ENCODE measurements at places on chromosomes 11 and 22.

- no peak for DNase-seq
Measured at GRCh38 chr11:102158164-102158735, 48.0 kb downstream of the YAP1 start.

- DNase-seq, result no peak
Measured at GRCh38 chr11:70694371-70694770, 296.0 kb downstream of the CTTN start.

GRCh38 chr22:17140022-17140421 is 18.9 kb upstream of the TMEM121B start:
- DNase-seq, result no peak

- no peak for DNase-seq
Measured at GRCh38 chr11:130642994-130643393, 194.5 kb downstream of the ADAMTS15 start.

DNA sequence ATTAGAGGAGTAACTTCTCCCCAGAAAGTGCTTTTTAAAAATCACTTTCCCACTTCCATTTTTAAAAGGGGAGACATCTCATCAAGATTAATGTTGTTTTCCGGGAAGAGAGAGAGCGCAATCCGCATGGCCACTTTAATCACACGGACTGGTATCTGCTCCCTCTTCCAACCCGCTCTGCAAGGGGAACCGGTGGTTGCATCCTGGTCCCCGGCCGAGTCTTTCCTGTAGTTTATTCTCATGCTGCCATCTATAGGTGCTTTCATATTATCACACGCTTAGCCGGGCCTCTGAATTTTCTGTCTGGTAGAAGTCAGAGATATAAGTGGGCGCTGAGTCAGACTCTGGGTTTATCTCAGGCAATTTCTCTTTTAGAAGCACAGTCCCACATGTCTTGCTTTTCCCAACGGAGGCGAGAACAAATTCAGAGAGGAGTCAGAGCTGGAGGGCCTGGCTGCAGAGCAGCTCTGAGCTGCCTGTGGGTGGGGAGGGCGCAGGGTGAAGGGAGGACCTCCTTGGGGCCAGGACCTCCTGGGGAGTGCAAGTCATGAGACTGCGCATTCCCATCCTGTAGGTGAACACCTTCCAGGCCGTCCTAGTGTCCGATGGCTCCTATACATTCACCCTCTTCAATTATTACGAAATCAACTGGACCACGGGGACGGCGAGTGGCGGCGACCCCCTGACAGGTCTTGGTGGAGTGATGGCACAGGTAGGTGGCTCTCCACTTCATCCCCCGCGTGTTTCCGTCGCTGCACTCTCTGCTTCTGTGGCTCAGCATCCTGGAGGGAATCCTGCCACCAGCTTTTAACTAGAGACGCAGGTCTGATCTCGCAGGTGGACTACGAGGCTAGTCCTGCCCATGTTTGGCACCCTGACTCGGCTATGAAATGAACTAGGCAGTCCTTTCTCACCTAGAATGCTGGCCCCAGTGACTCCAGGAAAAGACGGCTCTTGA is 11.7 kb downstream of the TECTA start:
- DNase-seq, result peak; percentile 32

GRCh38 chr11:12642040-12642439 is 32.2 kb upstream of the TEAD1 start:
- DNase-seq, result no peak

- DNase-seq, result no peak
Measured at GRCh38 chr11:131195661-131196517, 174.5 kb upstream of the NTM start.

DNA sequence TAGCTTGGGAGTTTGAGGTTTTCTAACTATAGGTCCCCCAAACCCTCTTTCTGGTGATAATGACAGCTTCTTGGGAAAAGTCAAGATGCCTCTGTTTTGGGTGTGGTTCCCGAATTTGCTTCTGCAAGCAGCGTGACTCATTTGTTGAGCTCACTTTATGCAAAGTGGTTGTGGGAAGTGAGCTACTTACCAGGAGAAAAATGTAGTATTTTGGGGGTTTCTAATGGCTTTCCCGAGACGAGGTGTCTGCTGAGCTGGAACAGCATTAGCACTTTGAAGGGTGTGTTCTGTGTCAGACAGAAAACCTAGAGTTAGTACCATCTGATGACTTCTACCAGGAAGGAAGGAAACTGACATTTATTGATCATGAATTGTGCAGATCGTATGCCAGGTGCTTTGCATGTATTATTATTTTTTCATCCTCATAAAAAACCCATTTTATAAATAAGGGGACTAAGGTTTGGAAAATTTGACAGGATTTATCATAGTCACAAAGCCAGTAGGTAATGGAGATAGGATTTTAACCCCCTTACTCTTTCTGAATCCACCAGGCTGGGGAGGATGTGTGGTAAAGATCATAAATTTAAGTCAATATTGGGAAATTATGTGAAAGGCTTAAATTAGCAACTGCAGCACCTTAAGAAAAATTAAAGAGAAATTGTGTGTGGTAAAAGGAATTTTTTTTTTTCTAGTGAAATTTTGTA is 108.8 kb upstream of the CD44 start:
- no peak for DNase-seq

DNA sequence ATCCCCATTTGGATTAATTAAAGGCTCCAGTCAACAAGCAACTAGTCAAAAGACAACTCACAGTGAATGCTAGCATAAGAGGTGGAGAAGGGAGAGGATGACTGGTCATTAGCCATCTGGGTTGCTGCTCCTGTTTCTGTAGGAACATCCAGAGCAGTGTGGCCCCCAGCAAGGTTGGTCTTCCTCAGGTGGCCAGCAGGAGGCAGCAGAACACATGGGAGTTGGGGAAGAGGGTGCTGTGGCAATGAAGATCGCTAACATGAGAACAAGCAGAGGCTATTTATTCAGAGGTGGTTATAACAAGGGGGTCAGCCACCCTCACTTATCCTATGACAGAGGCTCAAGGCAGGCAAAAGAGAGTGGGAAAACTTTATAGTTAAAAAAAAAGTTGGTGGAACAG is 21.3 kb downstream of the IZUMO1R start:
- peak; percentile 5 for DNase-seq

GRCh38 chr11:78586452-78587046 is 11.9 kb upstream of the NARS2 start:
- DNase-seq, result peak; percentile 31

DNA sequence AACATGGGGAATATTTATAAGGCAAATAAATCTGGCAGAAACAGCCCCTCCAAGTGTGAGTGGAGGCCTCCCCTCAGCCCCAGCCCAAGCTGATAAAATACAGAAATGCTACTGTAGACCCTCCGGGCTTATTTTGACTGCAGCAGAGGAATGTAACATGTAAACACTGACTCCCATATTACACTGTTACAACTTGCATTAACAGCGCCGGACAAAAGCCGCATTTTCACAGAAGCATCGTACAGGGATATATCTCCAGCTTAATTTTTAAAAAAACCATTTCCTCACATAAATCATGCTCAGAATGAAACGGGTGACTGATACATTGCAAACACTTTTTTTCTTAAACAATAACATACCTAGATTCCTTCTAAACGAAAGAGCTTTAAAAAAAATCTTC is 36.6 kb upstream of the COMT start:
- no peak for DNase-seq

DNA sequence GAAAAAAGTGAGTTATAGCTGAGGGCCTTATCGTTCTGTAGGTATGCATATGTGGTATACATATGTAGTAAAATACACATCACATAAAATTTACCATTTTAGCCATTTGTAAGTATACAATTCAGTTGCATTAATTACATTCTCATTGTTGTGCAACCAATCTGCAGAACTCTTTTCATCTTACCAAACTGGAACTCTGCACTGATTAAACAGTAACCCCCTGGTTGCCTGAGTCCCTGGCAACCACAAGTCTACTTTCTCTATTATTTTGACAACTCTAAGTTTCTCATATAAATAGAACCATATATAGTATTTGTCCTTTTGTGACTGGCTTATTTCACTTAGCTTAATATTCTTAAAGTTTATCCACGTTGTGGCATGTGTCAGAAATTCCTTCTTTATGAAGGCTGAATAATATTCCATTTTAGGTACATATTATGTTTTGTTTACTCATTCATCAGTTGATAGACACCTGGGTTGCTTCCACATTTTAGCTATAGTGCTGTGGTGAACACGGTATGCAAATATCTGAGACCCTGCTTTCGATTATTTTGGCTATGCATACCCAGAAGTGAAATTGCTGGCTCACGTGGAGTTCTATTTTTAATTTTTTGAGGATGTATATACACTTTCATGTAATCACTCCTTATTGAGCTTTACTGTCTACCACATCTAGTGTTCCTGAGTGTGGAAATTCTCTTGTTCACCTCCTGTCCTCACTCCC is 1.6 kb upstream of the DDX10 start:
- DNase-seq, result no peak

- DNase-seq, result no peak
Measured at GRCh38 chr11:123392431-123392830, 37.6 kb upstream of the GRAMD1B start.

- DNase-seq, result no peak
Measured at GRCh38 chr11:85044911-85045310, 582.2 kb downstream of the DLG2 start.

DNA sequence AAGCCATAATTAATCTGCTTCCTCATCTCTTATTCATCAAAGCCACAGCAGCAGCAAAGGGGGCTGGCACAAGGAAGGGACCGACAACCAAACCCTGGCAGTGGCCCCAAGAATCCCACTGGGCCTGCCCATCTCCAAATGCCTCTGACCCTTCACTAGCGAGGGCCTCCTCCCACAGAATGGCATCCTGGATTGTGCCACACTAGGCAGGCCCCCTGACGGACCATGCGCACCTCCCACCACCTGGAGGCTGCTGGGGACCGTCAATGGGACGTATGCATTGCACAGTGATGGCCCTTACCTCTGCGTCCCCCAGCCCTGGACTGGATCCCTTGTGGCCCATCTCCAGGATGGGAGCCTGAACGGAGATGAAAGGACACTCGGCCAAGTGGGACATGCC is 4.1 kb upstream of the RTN4R start:
- DNase-seq, result no peak

GRCh38 chr11:109275931-109276330 is 146.1 kb upstream of the C11orf87 start:
- DNase-seq, result no peak

GRCh38 chr11:35968386-35969088 is 24.7 kb downstream of the LDLRAD3 start:
- DNase-seq, result no peak

GRCh38 chr11:86547727-86548126 is 124.7 kb downstream of the ME3 start:
- no peak for DNase-seq

DNA sequence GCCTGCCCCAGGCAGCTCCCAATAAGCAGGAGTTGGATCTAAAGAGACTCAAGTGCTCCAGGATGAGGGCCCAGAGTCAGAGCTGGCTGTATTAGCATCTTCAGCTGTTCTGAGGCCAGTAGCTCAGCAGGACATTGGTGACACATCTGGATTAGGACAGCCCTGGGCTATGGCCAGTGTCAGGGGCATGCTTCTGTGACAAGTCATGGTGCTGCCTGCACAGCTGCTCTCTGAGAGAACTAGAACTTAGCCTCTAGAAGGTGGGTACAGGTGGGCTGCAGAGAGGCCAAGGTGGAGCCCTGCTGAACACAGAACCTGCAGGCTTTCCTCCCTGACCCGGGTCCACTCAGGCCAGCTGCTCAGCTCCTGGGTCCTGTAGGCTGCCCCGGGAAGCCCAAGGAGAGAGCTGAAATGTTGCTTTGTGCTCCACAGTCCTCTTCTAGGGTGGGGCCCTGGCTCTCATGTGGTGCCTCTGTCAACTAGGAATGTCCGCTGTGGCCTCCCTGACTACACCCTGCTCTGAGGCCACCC is 426.9 kb downstream of the SOX6 start:
- DNase-seq, result no peak

DNA sequence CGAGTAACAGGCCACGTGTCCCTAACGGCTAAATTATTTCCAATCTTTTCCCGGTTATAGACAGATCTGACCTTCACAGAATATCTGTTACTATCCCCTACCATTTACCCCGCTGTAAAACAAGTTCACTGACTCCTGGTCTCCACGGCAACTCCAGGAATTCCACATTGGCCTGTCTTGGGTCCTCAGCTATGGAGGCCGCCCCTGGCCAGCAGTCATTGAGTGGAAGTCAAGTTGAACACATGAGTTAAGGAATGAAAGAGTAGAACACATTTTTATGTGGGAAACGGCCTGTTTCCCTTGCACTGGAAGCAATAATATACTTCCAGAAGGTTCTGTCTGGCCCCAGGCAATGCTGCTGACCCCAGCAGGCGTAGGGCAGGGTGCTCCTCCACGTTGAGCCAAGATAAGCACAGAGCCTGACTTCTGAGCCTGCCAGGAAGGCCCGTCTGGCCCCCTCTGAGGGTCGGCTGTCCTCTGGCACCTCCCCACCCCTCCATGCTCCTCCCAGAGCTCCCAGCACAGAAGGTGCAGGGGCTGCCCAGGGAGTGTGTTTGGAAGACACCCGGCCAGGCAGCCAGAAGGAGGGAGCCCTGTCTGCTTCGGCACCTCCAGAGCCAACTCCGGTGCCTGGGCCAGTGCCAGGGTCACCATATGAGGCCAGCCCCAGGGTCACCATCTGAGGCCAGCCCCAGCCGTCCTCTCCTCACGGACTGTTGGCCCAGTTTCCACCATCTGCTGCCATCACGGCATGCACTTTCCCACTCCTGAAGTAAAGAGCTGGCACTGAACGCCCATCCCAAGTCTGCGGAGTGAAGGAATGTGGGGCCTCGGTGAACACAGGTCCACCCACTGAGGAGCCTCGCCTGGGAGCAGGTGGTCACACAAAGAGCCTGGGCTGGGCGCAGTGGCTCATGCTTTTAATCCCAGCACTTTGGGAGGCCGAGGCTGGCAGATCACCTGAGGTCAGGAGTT is 813.2 kb downstream of the BRD1 start:
- no peak for DNase-seq

DNA sequence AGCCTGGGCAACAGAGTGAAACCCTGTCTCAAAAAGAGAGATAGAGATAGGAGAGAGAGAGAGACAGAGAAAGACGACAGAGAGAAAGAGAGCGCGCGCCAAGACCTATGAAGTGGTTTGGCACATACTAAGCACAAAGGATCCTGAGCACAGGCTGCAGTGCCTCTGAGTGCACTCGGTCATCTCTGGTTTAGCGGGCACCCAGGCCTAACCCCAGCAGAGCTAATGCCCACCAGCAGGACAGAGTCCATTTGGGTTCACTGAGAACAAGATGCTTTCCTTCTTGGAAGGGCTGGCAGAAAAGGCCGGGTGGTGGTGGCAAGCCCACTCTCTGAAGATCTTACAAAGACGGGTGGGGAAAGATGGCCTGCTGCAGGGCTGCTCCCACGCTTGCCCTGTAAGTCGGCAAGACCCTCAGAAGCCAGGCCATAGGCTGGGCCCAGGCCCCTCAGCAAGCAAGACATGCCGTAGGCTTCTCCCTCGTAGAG is 3.3 kb downstream of the SCARF2 start:
- no peak for DNase-seq

DNA sequence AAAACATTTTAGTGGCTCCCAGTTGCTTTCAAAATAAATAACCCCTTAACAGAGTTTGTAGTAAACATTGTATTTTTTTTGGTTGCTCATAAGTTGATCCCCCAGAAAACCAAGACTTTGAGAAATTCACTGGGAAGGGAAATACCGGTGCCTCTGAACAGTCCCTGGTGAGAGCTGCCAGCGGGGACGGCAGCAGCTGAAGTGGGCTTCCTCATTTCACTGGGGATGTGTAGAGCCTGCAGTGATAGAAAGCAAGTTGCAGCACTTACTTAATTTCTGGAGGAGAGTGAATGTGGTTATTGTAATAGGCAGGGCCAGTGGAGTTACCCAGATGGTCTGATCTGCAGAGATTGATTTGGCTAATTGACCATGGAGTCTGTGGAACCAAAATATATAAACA is 18.6 kb upstream of the MCHR1 start:
- no peak for DNase-seq
